ENCODE measurements at places on chromosomes 1 and 21.
A peak's percentile ranks its signal among the peaks of the same experiment; 100 is the strongest.

DNA sequence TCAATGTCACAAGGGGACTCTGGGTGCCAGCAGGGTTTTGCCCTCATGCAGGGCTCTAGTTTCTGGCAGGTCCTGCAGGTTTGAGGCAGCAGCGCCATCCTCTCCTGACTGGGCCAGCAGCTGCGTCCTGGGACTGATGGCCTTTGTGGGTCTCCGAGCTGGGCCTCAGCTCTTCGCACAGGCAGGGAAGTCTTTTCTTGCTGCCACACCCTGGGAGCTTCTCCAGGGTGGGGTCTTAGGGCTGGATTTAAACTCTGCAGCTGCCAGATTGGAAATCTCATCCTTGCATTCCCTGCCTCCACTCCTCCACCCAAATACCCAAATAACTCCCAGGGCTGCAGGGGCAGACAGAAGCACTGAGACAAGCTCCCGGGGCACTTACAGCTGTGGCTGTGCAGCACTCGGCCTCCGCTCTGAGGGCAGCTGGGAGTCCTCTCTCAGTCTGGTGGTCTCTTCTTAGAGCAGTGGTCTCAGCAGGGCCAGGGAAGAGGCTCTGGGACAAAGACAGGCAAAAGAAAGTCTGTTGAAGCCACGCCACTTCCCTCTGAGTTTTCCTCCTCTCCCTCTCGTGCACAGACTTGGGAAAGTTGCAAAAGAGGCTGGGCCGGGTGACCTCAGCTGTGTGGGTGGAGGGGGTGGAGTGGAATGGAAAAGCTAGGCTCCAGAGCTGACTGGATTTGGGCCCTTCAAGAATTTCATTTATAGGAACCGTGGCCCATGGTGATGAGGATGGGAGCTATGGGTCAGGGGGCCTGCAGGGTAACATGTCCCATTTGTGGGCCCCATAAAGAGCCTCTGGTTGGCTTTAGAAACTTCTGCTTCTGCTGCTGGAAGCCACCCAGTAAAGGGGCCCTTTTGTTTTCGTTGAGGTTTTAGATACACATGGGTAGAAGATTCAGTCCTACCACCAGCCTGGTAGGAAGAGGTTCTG lies at the start of gene RAB7B:
Gene RAB7B, minus strand, starts transcription at position 525 of the 931 bp plus-strand sequence. CDS start 9,260 bp downstream, outside the sequence.
- DNase-seq: peak; percentile 26

GRCh38 chr1:22184892-22185612 lies 42.2 kb upstream of the WNT4 start:
- no peak for DNase-seq

DNA sequence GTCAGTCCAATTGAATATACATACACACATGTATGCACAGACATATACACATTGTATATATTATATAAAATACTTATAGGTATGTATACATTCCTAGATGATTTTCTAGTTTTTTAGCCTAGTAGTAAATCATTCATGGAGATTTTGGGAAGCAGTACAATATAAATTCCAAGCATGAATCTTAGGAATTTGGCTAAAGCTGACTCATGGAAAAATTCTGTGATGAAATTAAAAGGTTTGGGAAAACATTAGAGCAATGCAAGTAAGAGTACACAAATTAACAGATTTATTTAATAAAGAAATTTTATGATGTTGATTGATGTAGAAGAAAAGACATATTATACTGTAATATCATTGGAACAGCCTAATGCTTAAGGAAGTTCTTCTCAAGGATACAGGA lies 43.7 kb upstream of the PTGFR start:
- DNase-seq: no peak

DNA sequence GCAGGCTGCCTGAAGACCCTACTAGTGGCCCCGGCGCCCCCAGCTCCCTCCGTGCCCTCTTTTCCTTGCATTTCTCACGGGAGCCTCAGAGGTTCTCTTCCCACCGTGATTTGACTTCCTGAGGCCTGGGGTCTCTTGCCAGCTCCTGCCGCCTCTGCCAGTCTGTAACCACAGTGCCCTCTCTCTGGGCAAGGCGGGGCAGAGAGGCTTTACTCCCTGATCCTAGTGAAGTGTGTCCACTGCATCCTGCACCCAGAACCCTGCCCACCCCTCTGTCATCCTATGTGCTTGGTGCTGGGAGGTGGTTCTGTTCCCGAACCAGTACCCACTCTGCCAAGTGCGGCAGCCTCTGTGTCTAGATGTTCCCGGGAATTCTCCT lies 2.4 kb downstream of the ESPN start:
- no peak for DNase-seq

DNA sequence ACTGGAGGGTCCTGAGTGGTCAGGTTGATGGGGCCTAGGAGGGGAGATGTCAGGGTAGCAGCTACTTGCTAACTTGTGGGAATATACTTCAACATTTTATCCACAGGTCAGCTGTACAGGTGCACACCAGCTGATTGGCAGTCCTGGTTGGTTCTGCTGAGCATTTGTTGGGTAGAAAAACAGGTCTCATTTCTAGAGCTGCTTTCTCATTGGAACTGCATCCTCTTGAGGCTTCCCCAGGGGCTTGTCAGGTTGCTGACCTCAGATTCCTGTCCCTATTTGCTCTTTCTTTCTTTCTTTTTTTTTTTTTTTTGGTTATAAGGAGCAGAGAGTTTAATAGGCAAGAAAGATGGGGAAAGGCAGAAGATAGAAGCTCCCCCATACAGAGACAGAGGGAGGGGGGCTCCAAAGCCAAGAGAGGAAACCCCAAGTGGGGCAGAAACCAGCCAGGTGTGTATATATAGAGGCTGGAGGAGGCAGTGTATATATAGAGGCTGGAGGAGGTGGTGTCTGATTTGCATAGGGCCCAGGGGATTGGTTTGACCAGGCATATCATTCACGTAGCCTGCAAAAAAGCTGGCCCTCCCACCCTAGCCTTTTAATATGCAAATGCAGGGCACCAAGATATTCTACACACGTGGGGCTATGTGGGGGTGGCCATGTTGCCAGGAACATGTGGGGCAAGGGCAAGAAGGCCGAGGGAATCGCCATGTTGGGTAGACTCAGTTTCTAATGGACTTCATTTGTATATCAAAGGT lies 57.3 kb upstream of the STUM start:
- peak; percentile 8 for DNase-seq

GRCh38 chr1:69728206-69728605 lies 160.5 kb downstream of the LRRC7 start:
- no peak for DNase-seq

- DNase-seq: no peak
These were observed 186.2 kb upstream of the C1orf174 start for GRCh38 chr1:4086085-4086850.

GRCh38 chr1:167718914-167719691 lies 2.7 kb upstream of the MPZL1 start:
- no peak for DNase-seq

Measured in D341Med (cell line).